Uterus (tissue), 4 donors: ENCODE measurements at places on chromosomes 1 and 21.

GRCh38 chr1:15344800-15345704, 64.6 kb upstream of the EFHD2 start:
- no peak for DNase-seq

DNA sequence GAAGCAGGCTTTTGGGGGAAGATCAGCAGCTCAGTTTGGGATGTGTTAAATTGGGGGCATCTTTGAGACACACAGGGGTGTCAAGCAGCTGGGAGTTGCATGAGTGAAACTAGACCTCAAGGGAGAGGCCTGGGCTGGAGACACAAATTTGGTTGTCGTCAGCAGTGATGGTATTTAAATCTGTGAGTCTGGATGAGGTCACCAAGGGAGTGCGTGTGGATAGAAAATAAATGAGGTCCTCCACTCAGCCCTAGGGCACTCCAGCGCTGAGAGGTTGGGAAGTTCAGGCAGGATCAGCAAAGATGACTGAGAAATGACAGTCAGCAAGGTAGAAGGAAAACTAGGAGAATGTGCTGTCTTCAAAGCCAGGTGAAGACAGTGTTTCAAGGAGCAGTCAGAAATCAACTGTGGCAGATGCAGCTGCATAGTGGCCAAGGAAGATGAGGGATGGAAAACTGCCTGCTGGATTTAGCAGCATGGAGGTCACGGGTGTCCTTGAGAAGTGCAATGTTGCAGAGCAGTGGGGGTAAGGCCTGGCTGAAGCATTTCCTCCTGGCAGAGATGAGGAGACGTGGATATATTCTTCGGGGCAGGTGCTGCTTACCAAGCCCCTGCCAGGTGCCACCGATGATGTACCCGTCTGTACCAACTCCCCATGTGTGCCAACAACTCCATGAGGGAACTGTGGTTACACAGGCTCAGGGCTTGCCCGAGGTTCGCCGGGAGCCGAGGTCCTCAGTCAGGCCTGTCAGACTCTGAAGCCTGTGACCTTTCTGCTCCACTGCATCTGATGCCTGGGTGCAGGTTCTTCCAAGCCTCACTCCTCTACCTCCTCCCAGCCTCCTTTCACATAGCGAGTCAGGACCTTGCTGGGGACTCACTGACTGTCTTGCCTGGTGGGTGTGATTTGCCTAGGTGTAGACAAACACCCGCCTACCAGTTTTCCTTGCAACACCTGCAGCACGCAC, 11.3 kb downstream of the MAP7D1 start:
- DNase-seq: no peak

GRCh38 chr1:206839857-206840256, 25.6 kb upstream of the IL20 start:
- no peak for DNase-seq

DNA sequence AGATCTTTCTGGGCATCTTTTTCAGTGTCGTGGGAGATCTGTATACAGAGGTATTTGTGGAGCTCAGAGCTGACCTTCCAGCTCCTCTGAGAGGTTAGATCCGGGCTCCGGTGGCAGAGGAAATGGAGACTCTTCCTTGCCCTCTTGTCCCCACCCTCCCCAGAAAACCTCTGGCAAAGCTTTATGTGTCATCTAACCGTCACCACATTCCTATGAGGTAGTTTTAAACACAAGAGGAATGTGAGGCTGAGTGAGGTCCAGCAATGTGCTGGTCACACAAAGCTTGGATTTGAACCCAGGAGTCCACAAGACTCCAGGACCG, 1.2 kb downstream of the CD160 start:
- no peak for DNase-seq

- DNase-seq: peak; percentile 60
Measured at GRCh38 chr1:91020967-91021685, 709 bp downstream of the ZNF644 start.

- DNase-seq: no peak
Measured at GRCh38 chr1:90510143-90510542, 207.0 kb downstream of the BARHL2 start.

- DNase-seq: no peak
Measured at GRCh38 chr21:25462517-25462971, 144.7 kb downstream of the MRPL39 start.

DNA sequence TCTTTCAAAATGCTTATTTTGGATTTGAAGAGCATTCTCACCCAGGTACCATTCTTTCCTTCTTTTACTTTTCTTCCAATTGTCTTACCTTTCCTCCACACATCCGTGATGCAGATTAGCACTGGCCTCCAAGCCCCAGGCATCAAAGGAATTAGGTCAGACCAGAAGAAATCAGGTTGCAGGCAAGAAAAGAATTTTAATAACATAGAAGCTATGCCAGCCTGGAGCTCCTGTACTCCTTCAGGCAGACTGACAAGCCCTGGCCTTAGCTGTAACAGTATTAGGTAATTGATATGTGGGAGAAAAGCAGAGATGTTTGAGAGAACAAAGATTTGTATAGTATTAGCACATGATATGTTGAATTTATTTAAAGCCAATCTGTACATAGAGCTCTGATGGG, 390.4 kb upstream of the ADGRL2 start:
- no peak for DNase-seq

DNA sequence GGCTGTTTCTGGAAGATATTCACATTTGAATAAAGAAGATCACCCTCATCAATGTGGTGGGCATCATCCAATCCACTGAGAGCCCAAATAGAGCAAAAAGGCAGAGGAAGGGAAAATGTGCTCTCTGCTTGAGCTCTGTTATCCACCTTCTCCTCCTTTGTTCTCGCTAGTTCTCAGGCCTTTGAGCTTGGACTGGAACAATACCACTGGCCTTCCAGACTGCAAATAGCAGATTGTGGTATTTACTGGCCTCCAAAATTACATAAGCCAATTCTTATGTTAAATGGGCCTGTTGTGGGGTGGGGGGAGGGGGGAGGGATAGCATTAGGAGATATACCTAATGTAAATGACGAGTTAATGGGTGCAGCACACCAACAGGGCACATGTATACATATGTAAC, 219.3 kb downstream of the C1orf94 start:
- no peak for DNase-seq

DNA sequence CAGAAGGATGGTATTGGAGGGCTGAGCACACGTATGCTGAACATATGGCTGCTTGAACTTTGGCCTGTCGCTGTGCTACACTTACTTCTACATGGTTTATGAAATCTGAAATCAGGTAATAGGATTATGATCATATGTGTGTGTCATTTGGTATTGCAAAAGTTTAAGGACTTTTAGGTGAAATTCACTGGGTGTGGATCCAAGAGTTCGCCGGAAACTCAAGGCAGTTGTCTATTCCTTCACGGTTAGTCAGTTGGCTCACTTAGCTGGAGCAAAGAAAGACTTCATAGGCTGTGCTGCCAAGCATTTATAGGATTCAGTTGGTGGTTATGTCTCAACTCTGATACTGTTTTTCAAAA, 927 bp downstream of the UAP1 start:
- DNase-seq: peak; percentile 30

GRCh38 chr1:228471762-228472398, 15.3 kb upstream of the RNF187 start:
- DNase-seq: no peak

- DNase-seq: peak; percentile 24
Measured at GRCh38 chr21:46114963-46115362, 17.1 kb downstream of the COL6A2 start.

DNA sequence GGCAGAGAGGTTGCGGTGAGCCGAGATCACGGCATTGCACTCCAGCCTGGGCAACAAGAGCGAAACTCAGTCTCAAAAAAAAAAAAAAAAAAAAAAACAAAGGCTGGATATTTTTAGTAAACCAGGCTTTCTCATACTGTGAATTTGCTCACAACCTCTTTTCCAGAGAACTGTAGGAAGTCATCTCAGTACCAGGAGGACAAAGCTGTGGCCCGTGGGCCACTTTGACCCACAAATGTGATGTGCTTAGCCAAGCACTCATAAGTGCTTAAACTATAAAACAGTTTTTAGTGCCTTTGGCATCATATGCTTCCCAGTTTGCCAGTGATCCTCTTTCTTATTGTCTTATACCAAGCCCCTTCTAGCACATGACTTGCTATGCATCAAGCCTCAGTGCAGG, 46.5 kb downstream of the RNF11 start:
- DNase-seq: no peak

GRCh38 chr1:246128494-246129069, 378.5 kb downstream of the SMYD3 start:
- DNase-seq: no peak

DNA sequence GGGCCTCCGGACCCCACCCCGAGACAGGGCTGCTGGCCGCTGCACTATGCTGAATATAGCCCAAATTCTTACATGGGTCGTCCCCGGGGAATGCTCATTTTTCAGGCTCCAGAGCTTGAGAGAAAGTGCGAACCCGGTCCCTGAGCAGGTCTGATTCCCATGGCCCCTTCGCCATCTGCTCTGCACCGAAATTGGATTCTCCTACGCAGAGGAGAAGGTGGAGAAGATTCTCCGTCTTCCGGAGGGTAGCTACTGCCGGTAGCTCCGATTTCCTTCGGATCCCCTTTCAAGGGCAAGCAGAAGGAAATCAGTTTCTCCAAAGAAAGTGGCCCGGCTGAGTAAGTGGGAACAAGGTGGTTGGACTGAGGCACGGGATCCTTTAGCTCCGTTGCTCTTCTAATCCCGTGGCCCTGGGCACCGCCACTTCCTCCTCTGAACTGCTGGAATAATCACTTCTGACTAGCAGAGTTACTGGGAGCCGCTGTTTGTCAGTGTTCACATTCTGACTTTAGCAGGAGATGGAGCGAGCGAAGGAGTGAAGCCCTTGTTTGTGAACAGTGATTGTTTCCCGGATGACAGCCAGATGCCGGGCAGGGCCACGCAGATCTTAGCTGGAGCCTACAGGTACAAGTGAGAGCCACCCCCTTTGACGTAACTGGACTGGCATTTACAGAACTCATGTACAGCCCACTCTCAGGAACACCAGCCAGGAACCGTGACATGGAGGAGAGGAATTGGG, 1.1 kb upstream of the ZNF496 start:
- DNase-seq: no peak

GRCh38 chr1:159307346-159308020, 5.3 kb downstream of the FCER1A start:
- no peak for DNase-seq

DNA sequence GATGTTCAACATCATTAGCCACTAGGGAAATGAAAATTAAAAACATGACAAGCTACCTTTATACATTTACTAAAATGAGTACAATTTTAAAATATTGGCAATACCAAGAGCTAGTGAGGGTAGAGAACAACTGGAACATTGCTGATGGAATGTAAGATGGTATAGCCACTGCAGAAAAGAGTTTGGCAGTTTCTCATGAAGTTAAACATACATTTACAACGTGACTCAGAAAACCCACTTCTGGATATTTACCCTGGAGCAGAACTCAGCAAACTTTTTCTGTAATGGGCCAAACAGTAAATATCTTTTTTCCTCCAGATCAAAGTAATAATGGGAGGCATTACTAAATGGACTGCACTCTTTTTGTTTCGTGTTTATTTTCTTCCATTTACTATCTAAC, 22.1 kb downstream of the LPGAT1 start:
- no peak for DNase-seq
